ENCODE measurements at places on chromosomes 1 and 21.

DNA sequence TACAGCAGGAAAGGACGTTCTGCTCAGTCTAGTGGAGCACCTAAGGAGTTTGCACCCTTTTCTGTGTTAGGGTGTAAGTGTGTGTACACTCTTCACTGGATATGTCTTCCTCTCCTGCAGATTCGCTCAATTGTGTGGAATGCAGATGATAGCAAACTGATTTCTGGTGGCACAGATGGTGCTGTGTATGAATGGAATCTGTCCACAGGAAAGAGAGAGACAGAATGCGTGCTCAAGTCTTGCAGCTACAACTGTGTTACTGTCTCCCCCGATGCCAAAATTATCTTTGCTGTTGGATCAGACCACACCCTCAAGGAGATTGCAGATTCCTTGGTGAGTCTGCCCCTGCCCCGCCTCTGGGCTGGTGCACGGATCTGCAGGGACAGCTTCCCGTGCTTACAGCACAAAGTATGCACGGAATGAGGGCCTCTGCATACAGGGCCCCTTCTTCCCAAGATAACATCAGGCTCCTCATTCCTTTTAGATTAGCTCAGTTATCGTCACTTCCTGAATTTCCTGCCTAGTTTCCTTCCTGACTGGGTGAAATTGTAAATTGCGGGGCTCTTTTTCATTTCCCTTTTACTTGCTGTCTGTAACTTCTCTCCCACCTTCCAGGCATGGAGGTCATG lies 34.6 kb downstream of the CFAP57 start:
- no peak for DNase-seq

DNA sequence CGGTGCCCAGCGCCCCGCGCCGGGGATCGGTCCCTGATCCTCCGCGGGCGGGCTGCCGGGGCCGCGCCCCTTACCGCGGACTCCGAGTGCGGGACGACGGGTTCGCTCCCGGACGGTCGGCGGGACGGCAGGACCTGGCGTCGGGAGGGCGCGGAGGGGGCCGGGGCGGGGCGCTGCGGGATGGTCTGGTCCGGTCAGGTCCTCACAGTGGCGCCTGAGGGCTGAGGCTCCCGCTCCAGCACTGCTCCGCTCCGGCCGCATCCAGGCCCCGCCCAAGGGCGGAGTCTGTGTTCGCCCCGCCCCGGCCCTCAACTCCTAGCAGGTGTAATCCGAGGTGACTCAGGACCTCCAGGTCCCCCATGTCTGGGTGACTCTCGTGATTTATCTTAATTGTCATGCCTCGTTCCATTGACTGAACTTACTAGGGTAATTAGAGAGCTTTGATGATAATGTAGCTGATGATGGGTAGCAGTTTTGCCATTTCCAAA lies at the start of gene RAB3B:
TSS of gene RAB3B (minus strand) at position 223 of the 488 bp plus-strand sequence. CDS start 13,583 bp downstream, outside the sequence.
- DNase-seq = peak; percentile 87

DNA sequence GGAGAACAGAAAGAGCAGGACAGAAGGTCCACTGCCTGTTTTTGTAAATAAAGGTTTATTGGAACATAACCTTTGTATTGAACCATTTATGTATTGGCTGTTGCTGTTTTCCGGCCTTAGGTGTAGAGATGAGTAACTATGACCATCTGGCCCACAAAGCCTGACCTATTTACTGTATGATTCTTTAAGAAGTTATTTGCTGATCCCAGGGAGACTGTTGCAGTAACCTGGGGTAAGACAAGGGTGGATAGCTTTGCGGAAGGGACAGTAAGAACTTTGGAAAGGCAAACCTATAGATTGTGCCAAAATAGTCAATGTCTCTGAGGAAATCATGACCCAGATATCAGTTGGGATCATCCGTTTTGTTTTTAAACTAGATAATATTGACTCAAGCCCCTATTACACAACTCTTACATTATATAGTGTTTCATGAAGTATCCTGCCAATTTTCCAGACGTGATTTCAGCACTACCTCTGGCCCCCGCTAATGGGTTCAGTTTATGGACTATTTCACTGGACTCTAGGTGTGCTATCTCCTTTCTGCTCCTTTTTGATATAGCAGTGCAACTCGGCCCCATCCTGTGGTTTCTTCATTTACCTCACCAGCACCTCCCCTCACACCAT lies 20.8 kb upstream of the TLCD4 start:
- no peak for DNase-seq

GRCh38 chr1:34057347-34058130 lies 107.5 kb downstream of the CSMD2 start:
- DNase-seq = no peak

- DNase-seq = no peak
Observed at GRCh38 chr1:153827168-153827964, 52.2 kb downstream of the SLC27A3 start.

- no peak for DNase-seq
Observed at GRCh38 chr1:5717031-5717682, 275.1 kb downstream of the NPHP4 start.

- no peak for DNase-seq
Observed at GRCh38 chr1:107806902-107807301, 158.1 kb downstream of the VAV3 start.

GRCh38 chr1:196677781-196678509 lies 26.1 kb downstream of the CFH start:
- no peak for DNase-seq

- DNase-seq = no peak
Observed at GRCh38 chr1:156475568-156476500, 24.7 kb downstream of the MEF2D start.

- DNase-seq = peak; percentile 10
Observed at GRCh38 chr1:3501856-3502640, 47.6 kb downstream of the ARHGEF16 start.

DNA sequence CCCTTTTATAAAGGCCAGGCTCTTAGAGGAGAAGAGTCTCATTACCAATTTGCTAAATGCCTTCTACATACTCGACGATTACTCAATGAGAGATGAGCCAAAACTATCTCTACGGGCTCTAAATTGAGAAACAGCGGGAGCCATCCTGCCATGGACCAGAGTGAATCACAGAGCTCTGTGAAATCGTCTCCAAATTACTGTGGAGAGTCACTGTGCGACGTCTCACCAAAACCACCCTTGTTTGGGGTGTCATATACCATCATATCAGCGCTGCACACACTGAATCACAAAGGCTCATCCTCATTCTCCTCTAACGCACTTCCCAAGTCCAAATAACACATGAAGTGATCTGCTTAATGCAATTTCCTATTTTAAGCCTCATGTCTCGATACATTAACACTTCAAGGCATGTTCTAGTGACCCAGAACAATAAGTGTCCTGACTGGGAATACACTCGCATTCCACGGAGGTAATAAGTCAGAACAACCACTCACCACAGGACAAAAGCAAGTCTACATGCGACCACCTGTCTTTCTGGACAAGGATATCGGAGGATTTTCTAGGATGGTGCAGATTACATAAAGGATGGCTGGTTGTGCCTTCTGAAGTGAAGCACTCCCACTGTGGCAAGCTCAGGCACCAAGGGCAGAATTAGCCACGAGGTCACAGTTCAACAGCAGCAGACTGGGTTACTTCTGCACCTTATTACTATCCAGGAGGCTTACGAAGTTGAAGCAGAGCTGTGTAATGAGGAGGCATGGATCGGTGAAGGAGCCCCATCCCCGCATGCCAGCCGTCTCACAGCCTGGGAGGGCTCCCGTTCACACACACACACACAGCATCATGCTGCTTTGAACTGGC lies 44.3 kb downstream of the NID1 start:
- no peak for DNase-seq

- DNase-seq = no peak
Observed at GRCh38 chr21:38756746-38757145, 49.0 kb upstream of the ETS2 start.

GRCh38 chr1:86788300-86789206 lies 84.2 kb downstream of the SH3GLB1 start:
- no peak for DNase-seq

- no peak for DNase-seq
Observed at GRCh38 chr1:28508435-28508754, 2.6 kb downstream of the RCC1 start.

- peak; percentile 52 for DNase-seq
Observed at GRCh38 chr1:43978551-43979260, at the start of gene B4GALT2. TSS of gene B4GALT2 (plus strand) at chr1:43979210. CDS start at chr1:43981161, 1,951 bp downstream.

GRCh38 chr1:95095833-95096217 lies 21.3 kb upstream of the TLCD4 start:
- DNase-seq = no peak

DNA sequence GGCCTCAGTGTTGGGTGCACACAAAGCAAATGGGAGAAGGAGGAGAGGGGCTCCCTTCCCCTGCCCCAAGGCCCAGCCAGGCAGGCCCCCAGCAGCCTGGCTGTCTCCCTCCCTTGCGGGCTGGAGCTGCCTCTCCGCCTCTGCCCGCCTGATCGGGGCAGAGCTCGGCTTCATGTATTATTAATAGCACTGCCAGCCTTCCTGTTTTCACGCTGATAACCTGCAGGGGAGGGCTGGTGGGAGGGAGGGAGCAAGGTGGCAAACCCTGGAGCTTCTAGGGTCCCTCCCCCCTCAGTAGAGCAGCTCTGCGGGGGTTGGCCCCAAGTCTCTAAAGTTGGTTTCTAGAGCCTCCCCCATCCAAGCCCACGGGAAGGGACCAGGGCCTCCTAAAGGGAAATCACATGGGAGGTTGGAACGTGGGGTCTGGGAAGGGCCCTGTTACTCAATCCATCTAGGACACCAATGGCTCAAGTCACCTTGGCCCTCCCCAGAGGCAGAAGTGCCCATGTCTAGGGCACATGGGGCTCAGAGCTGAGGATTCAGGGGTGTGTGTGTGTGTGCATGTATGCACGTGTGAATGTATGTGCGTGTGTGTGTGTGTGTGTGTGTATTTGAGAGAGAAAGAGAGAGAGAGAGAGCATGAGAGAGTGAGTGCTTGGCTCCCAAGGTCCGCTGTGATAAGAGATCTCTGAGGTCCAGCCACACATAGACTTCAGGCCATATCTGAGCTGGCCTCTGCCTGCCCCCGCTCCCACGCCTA lies 21.8 kb upstream of the POU3F1 start:
- no peak for DNase-seq

DNA sequence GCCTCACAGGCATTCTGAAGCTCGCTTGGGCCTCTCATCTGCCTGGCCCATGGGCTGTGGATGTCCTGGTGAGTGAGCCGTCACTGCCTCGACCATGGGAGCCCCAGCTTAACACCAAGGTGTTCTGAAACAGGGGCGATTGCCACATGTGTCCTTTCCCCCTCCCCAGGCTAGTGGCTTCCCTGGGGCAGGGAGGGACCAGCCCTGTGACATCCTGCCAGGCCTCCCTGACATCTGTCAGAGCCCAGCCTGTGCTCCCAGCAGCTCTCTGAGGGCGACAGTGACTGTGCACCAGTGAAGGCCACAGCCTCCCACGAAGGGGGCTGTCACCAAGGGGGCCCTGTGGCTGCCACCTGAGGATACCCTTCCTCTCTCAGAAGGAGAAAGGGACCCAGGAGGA lies 35.9 kb upstream of the CCDC27 start:
- DNase-seq = no peak

GRCh38 chr1:170192546-170192945 lies 46.8 kb downstream of the NTMT2 start:
- DNase-seq = no peak

- no peak for DNase-seq
Observed at GRCh38 chr1:23451441-23451840, 26.9 kb upstream of the TCEA3 start.

- DNase-seq = no peak
Observed at GRCh38 chr1:54220004-54220811, 20.2 kb downstream of the MRPL37 start.

- DNase-seq = no peak
Observed at GRCh38 chr1:117237726-117238381, 27.1 kb upstream of the VTCN1 start.

DNA sequence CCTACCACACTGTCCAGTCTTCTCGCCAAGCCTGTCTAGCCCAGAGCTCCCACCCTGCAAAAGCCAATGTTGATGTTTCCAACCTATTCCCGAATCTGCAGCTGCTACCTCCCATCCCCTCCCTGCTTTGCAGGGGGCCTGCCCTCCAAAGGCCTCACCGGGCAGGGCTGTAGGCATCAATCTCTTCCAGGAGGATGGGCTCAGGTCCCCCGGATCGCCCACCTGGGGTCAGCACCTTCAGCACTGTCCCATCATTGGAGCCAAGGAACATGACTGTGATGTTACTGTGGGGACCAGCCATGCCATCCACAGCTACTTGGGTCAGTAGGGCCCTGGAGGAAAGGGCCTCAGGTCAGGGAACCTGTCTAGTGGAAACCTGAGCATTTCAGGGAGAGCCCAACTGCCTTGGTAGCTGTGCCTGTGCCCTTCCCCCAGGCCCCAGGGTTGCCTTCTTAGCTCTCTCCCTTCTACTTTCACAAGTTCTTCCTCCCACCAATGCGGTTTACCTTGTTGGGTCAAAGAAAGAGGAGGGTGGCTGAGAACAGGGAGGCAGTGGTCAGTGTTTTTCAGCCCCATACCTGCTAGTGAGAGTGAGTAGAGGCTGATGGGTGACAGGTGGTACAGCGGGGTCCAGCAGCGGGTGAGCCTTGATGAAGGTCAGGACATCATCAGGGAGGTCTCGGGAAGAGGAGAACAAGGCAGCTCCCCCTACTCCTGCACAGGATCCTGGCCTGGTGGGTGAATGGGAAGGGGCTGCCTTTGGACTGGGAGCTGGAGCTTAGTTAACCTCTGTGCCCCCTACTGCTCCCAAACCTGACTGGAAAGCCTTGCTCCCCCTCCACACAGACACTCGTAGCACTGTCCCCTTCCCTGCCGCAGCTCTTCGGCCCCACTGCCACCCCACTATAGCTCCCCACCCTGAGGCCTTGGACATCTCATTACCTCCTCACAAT lies 10.7 kb downstream of the SEMA6C start:
- no peak for DNase-seq

GRCh38 chr21:40852563-40852962 lies 5.6 kb upstream of the DSCAM start:
- DNase-seq = no peak

- DNase-seq = no peak
Observed at GRCh38 chr1:185291652-185292051, 25.4 kb downstream of the IVNS1ABP start.

DNA sequence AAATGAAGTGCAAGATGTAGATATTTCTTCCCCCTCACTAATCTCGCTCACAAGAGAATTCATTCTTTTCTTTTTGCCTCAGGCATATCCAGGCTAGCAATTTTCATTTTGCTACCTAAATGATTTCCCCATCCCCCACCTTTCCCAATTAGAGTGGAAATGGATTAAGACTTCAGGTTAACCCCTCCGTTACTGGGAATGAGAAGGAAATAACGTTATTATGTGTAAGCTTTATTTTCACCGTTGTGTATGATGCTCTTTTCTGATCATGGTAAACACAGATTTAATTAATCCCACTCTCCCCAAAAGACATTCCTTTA lies 143.9 kb downstream of the RUNX1 start:
- no peak for DNase-seq

GRCh38 chr1:8862528-8862927 lies 16.0 kb downstream of the ENO1 start:
- DNase-seq = no peak
